ENCODE measurements at places on chromosomes 1 and 21.

GRCh38 chr1:206737729-206738201 is 32.8 kb upstream of the IL19 start:
- DNase-seq = no peak

- DNase-seq = no peak
Observed at GRCh38 chr1:67850611-67851075, 17.4 kb upstream of the GNG12 start.

GRCh38 chr1:59007820-59008598 is 224.2 kb upstream of the JUN start:
- DNase-seq = peak; percentile 56

- DNase-seq = no peak
Observed at GRCh38 chr1:113247355-113247754, 143.0 kb upstream of the MAGI3 start.

DNA sequence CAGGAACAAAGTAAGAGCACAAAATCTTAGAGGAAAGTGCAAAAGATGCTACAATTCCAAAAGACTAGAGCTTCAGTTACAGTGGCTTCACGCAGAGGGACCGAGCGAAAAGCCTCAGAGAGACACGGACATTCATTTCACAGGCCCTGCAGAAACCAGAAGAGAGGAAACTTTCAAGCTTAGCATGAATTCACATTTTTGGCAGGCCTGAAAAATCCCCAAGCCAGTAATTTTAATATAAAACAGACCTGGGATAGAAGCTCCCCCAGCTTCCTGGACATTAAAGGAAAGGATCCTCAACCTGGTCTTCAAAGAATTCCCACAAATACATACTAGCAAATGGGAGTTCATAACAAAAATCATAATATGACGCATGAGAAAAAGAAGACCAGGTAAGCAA is 66.2 kb downstream of the HSF2BP start:
- no peak for DNase-seq

- no peak for DNase-seq
Observed at GRCh38 chr1:210123924-210124589, 108.5 kb upstream of the SERTAD4 start.

DNA sequence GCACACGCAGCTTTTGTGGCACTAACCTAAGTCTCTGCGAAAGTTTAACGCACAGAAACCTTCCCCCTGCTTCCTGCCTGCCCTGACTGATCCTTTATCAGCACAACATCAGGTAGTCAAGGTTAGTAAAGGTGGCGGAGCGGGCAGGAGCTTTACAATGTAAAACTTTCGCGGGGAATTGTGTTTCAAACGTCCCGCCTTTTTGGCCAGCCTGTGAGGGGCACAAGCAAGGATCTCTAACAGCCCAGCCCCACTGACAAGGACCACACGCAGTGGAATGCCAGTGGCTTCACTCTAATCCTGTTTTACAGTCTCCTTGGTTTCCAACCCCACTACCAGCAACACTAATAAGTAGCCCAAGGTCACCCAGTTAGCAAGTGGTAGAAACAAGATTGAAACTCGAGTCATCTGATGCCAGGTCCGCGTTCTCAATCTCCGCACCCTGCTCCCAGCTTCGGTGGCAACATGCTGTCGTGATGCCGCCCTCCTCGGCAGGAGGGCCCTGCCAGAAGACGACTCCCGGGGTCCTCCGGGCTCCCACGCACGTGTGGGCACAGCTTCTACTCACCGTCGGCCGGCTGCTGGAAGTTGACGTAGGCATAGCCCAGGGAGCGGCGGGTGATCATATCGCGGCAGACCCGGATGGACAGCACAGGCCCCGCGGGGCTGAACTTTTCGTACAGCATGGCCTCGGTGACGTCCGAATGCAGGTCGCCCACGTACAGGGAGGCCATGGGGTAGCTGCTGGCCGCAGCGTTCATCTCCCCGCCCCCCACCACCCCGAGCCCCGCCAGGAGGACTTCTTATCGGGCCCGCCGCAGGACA is 1.2 kb downstream of the PABPC4 start:
- DNase-seq = peak; percentile 74

DNA sequence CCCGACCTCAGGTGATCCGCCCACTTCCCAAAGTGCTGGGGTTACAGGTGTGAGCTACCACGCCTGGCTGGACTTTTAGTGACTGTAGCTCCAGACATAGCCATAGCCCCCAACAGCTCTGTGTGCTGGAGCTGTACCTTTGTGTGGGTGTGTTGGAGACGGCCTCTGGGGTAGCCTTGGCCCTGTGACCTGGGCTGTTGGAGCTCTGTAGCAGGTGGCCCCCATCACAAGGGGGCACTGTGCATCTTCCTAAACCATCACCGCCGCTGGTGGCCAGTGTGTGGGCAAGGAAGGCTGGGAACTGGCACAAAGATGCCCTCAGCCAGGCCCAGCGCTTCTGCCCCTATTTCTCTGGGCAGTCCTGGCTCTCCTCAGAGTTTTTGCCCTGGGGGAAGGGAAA is 38.4 kb upstream of the FOXO6 start:
- DNase-seq = peak; percentile 52

GRCh38 chr1:230204842-230205241 is 137.8 kb downstream of the GALNT2 start:
- DNase-seq = no peak
